Kidney (tissue), 22 donors: ENCODE measurements at places on chromosomes 6 and 20. TPM values are rescaled to one million over a fixed set of nuclear protein-coding genes. Genes with fewer than 3 reads are reported as not detected.

DNA sequence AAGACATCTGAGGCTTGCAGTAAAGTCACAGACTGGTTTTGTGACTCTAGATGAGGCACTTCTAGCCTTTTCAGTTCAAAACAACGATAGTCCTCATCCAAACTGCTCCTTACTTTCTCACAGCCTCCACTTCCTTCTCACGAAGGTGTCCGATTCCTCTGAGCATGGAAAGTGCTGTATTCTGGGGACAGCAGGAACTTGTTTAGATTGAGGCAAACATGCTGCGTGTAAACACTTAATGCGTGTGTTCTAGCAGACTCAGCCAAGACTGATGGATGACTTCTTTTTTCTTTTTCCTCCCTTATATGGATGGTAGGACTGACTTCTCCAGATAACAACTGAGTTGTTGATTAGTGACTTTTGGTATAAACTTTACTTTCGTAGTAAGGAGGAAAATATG lies 80.2 kb upstream of the PRDM1 start:
- no peaks in the 10 kb centered on the region for H3K36me3 ChIP-seq
- no peak overlapping the region for H3K4me3 ChIP-seq
- no peaks in the 10 kb centered on the region for H3K27me3 ChIP-seq
- no peak for DNase-seq

- no peaks in the 10 kb centered on the region for H3K36me3 ChIP-seq
- H3K4me3 ChIP-seq: no peak overlapping the region
- no peaks in the 10 kb centered on the region for H3K4me1 ChIP-seq
- no peaks in the 10 kb centered on the region for H3K27me3 ChIP-seq
Observed at GRCh38 chr6:89007209-89008000, 44.0 kb upstream of the RNGTT start.

- H3K4me1 ChIP-seq: peaks cover 10% of the 10 kb centered on the region
- H3K27me3 ChIP-seq: no peaks in the 10 kb centered on the region
- H3K36me3 ChIP-seq: no peaks in the 10 kb centered on the region
- DNase-seq: peak; percentile 80
Observed at GRCh38 chr20:15675061-15675514, 898.2 kb downstream of the KIF16B start.

The MEP1A gene
- total RNA-seq: 0.09 TPM

The RBM39 gene
- total RNA-seq: 304 TPM

The GNMT gene
- 0.54 TPM for total RNA-seq

The MUC21 gene
- not detected for total RNA-seq

The SNRPB gene
- total RNA-seq: 118 TPM
